Inflammatory macrophage treated with lipopolysaccharide for 1 hour (primary cell): ENCODE measurements at places on chromosomes 3 and 15.

DNA sequence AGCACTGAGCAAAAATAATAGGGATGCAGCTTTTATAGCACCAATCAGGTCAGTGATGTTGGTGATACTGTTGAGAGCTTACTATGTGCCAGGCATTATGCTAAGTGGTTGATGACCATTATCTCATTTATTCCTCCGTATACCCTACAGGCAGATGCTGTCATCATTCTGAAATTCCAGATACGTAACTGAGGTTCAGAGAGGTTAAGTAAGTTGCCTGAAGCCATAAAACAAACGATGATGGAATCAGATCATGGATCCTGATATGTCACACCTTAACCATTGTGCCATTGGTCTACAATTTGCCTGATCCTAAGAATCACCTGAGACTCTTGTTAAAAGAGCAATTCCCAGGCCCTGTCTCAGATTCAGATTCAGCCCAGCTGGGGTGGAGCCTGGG is 49.5 kb downstream of the ST6GAL1 start:
- DNase-seq, result no peak

DNA sequence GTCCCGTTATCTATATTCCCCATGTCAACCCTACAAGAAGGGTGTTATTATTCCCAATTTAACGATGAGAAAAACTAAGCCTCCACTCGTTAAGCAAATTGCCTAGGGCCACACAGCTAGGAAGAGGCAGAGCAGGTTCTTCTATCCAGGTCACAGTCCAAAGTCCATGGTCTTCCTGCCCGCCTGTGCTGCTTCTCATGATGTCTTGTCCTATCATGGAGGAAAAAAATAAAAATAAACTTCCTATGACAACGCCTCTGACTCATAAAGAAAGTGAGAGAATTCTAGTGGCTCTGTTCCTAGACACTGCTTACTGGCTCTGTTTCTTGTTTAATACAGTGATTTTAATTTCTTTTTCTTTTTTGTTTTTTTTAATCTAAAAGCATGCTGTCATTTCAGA is 9.7 kb downstream of the COL8A1 start:
- DNase-seq, result no peak

DNA sequence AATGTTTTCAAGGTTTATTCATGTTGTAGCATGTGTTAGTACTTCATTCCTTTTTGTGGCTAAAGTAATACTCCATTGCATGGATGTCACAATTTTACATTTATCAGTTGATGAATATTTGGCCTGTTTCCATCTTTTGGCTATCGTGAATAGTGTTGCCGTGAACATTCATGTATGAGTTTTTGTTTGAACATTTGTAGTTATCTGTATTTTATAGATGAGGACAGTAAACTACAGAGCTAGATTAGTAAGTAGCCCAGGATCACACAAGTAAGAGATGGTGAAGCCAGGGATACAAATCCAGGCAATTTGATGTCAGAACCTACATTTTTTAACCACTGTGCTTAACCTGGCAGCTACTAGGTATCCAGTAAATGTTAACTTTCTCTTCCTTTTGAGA is 63.2 kb downstream of the ASTE1 start:
- DNase-seq, result no peak

- DNase-seq, result no peak
Observed at GRCh38 chr3:188602620-188603019, 448.7 kb downstream of the LPP start.
